Right atrium auricular region (tissue), 2 donors: ENCODE measurements at places on chromosomes 5 and 9. TPM values are rescaled to one million over a fixed set of nuclear protein-coding genes. Genes with fewer than 3 reads are reported as not detected.

- no peak for DNase-seq
- H3K27me3 ChIP-seq, result no peaks in the 10 kb centered on the region
- H3K4me3 ChIP-seq, result no peak overlapping the region
Observed at GRCh38 chr9:37986771-37987258, 82.2 kb downstream of the SHB start.

Gene PLAC8L1
- not detected for total RNA-seq

GRCh38 chr5:100746730-100747129, 156.4 kb downstream of the ST8SIA4 start:
- H3K27ac ChIP-seq, result no peak overlapping the region
- no peaks in the 10 kb centered on the region for H3K27me3 ChIP-seq
- H3K4me1 ChIP-seq, result no peaks in the 10 kb centered on the region
- no peaks in the 10 kb centered on the region for H3K36me3 ChIP-seq

Gene SARDH
- total RNA-seq, result 0.94 TPM

Gene LCNL1
- 0.24 TPM for total RNA-seq

GRCh38 chr9:100411472-100412283, 15.3 kb upstream of the MSANTD3 start:
- H3K27ac ChIP-seq, result no peak overlapping the region
- H3K4me3 ChIP-seq, result peak overlapping the region; percentile 54
- no peaks in the 10 kb centered on the region for H3K36me3 ChIP-seq
- H3K4me1 ChIP-seq, result peaks cover 6% of the 10 kb centered on the region
- no peaks in the 10 kb centered on the region for H3K27me3 ChIP-seq
- DNase-seq, result peak; percentile 89

GRCh38 chr5:146337264-146337904, 1.3 kb upstream of the POU4F3 start:
- no peaks in the 10 kb centered on the region for H3K36me3 ChIP-seq
- H3K4me3 ChIP-seq, result no peak overlapping the region
- no peak for DNase-seq
- H3K27me3 ChIP-seq, result peaks cover 28% of the 10 kb centered on the region
- no peaks in the 10 kb centered on the region for H3K4me1 ChIP-seq

Gene GPR150
- not detected for total RNA-seq

Gene ARHGEF37
- 11.0 TPM for total RNA-seq

Gene C5orf52
- not detected for total RNA-seq

DNA sequence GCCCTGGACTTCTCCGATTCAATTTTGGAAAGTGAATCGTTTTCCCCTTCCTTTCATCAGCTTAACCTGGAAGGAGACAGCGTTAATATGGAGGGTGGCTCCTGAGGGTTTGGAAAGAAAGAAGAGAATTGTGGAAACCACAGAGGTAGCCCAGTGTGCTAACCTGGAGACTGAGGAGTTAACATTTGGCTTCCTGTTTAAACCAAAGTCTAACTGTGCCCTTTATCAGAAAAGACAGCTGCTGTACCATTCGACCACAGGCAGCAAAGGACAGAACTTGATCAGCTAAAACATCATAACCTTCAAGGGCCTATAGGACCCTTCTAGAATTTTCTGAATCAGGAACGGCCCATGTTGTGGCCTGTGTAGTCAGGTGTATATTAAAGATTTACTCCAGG, 735 bp downstream of the IDNK start:
- no peaks in the 10 kb centered on the region for H3K4me1 ChIP-seq
- peak overlapping the region; percentile 84 for H3K27ac ChIP-seq
- H3K4me3 ChIP-seq, result peak overlapping the region; percentile 74
- H3K36me3 ChIP-seq, result no peaks in the 10 kb centered on the region

Gene SPATA6L
- 1.3 TPM for total RNA-seq

GRCh38 chr5:96081276-96081858, 119.7 kb upstream of the ELL2 start:
- H3K27ac ChIP-seq, result no peak overlapping the region
- H3K27me3 ChIP-seq, result no peaks in the 10 kb centered on the region
- DNase-seq, result no peak
- H3K4me1 ChIP-seq, result no peaks in the 10 kb centered on the region

Gene RLN2
- 0.41 TPM for total RNA-seq

Gene FOXD1
- not detected for total RNA-seq

Gene ESM1
- total RNA-seq, result not detected

DNA sequence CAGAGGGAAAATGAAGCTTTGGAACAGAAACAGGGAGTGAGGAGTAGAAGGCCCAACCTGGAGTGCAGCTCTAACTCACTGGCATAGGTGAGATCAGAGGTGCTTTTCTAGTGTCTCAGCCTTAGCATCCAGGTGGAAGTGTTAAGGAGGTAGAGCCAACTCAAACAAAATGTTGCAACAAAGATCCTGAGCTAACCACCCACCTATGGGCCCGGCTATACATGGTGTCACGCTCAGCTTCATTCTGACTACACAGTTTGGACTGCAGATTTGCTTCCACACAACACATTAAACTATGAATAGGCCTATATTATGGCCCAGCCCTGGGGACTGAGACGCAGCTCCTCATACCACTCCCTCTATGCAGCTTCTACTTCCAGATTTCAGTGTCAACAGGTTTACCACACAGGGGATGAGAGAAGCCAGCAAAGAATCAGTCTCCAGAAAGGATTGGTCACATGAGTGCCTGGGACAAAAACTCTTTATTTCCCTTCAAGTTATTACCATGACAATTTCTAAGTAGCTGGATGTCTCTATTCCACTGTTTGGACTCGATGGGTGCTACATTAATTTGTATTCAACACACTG, 9.0 kb downstream of the C5orf63 start:
- H3K27ac ChIP-seq, result no peak overlapping the region
- DNase-seq, result no peak
- peaks cover 7% of the 10 kb centered on the region for H3K4me1 ChIP-seq
- no peak overlapping the region for H3K4me3 ChIP-seq

GRCh38 chr9:134618163-134618832, 23.3 kb upstream of the COL5A1 start:
- H3K4me3 ChIP-seq, result no peak overlapping the region
- H3K36me3 ChIP-seq, result no peaks in the 10 kb centered on the region
- DNase-seq, result peak; percentile 63
- no peak overlapping the region for H3K27ac ChIP-seq

DNA sequence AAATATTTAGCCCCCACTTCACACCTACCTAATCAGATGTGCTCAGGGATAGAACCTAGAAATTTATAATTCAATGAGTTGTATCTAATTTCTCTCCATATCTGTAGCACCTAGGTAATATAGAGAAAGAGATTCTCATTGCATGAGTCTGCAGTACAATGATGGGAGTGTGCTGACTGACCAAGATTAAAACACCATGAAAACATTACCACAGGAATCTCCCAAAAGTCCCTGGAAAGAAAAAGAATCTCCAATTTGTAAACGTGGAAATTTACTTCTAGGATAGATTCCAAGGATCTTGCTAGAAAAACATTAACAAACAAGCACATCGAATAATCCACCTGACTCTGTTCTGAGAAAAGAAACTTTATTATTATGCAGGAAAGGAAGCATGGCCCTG, 45.0 kb upstream of the DMRTA1 start:
- H3K36me3 ChIP-seq, result no peaks in the 10 kb centered on the region
- no peaks in the 10 kb centered on the region for H3K4me1 ChIP-seq
- no peak for DNase-seq
- H3K4me3 ChIP-seq, result no peak overlapping the region
- H3K27me3 ChIP-seq, result no peaks in the 10 kb centered on the region

- no peak overlapping the region for H3K27ac ChIP-seq
- H3K4me1 ChIP-seq, result no peaks in the 10 kb centered on the region
- H3K4me3 ChIP-seq, result no peak overlapping the region
- no peaks in the 10 kb centered on the region for H3K27me3 ChIP-seq
Observed at GRCh38 chr5:44183753-44184152, 205.5 kb downstream of the FGF10 start.

Gene RGS14
- total RNA-seq, result 6.8 TPM

DNA sequence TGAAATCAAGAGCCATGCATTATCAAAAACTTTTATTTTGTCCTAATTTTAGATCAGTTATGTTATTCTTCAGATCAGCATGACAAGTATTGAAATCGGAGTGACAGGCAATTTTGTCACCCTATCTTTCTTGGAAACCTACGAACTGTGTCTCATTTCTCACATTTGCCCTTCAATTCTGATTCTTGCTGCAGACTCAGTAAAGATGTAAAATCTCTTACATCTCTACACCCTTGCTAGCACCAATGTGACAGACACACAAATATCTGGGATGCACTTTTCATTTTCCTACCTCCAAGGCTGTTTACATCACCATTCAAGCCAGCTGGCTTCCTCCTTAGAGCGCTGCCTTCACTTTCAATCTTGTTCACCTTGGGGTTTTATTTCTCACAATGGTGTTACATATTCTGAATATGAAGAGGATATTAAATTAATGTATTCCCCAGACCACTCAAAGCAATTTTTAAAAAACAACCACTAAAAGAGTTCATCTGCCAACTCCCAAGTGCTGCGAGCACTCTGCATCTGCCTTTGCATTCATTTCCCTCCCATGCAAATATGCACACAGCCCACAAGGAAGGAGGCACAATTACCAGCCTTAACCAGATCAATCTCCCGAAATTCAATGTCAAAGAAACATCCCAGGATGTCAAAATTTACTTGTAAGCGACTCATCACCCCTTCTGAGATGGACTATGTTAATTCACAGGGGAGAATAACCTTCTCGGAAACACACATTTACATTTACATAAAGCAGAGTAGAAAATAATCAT, 164.3 kb downstream of the ENC1 start:
- no peak overlapping the region for H3K4me3 ChIP-seq
- no peaks in the 10 kb centered on the region for H3K36me3 ChIP-seq
- no peaks in the 10 kb centered on the region for H3K4me1 ChIP-seq
- H3K27me3 ChIP-seq, result no peaks in the 10 kb centered on the region

- H3K27ac ChIP-seq, result no peak overlapping the region
- H3K36me3 ChIP-seq, result no peaks in the 10 kb centered on the region
- no peak overlapping the region for H3K4me3 ChIP-seq
Observed at GRCh38 chr9:28692012-28692411, 1118.7 kb upstream of the C9orf72 start.

Gene TEX48
- not detected for total RNA-seq

DNA sequence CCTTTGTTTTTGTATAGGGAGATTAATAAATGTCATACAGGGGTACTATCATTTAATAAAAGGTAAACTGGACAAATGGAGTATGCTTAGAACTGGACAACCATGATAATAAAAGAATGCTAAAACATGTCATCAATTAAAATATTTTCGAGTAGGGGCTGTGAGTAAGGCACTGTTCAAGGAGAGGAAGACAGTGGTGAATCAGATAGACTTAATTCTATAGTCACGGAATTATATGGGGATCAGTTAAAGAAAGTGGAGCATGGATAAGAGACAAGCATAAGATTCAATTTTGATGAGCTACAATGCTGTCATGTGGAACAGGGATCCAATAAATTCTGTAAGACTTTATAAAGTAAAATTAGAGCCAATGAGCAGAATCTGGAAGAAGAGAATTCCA, 104.5 kb downstream of the HMHB1 start:
- H3K4me3 ChIP-seq, result no peak overlapping the region
- no peak overlapping the region for H3K27ac ChIP-seq
- H3K4me1 ChIP-seq, result no peaks in the 10 kb centered on the region
- no peak for DNase-seq

- H3K27ac ChIP-seq, result no peak overlapping the region
- H3K27me3 ChIP-seq, result no peaks in the 10 kb centered on the region
- no peak for DNase-seq
- no peaks in the 10 kb centered on the region for H3K36me3 ChIP-seq
Observed at GRCh38 chr9:110282018-110282738, 25.9 kb upstream of the TXN start.

- no peak for DNase-seq
- no peak overlapping the region for H3K27ac ChIP-seq
- no peaks in the 10 kb centered on the region for H3K27me3 ChIP-seq
- no peaks in the 10 kb centered on the region for H3K4me1 ChIP-seq
Observed at GRCh38 chr5:40584054-40584453, 95.7 kb upstream of the PTGER4 start.

- peak overlapping the region; percentile 82 for H3K27ac ChIP-seq
- H3K4me3 ChIP-seq, result no peak overlapping the region
- H3K27me3 ChIP-seq, result no peaks in the 10 kb centered on the region
- no peaks in the 10 kb centered on the region for H3K36me3 ChIP-seq
- DNase-seq, result no peak
Observed at GRCh38 chr5:142886211-142886610, 116.0 kb downstream of the ARHGAP26 start.

DNA sequence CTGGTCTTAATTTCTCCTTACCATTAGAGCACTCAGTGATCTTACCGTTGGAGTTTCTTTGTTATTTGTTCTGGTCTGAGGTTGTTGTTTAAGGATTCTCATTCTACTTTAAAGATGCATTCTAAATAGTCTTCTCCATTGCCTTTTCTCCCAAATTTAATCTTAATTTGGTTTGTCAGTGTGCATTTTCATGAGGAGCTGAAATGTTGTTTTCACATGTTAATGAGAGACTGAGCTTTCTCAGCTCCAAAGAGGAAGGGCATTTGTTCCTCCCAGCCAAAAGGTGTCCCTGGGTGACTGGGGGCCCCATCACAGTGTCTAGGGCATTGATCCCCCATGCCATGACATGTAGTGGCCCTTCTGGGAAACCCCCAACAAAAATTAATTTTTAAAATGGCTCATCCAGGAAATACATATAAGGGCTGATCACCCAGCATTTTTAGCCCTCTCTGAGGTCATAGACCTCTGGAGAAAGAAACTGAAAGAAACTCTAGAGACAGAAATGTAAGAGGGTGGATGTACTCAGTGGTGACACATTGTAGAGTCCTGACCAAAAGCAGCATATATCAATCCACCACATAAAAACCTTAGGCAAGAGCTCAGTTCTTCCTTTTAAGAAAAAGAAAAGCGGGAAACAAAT, 240.4 kb upstream of the RAI14 start:
- H3K27ac ChIP-seq, result no peak overlapping the region
- no peak overlapping the region for H3K4me3 ChIP-seq
- DNase-seq, result no peak

Gene SGCD
- total RNA-seq, result 85.1 TPM

- H3K27ac ChIP-seq, result no peak overlapping the region
- no peaks in the 10 kb centered on the region for H3K4me1 ChIP-seq
Observed at GRCh38 chr9:17536027-17536426, 42.8 kb upstream of the SH3GL2 start.
